ENCODE measurements at places on chromosomes 4 and X.

GRCh38 chr4:105088110-105088879 is 58.4 kb upstream of the TET2 start:
- DNase-seq, result peak; percentile 91

- DNase-seq, result peak; percentile 25
Observed at GRCh38 chr4:6272863-6273660, 3.4 kb downstream of the WFS1 start.

DNA sequence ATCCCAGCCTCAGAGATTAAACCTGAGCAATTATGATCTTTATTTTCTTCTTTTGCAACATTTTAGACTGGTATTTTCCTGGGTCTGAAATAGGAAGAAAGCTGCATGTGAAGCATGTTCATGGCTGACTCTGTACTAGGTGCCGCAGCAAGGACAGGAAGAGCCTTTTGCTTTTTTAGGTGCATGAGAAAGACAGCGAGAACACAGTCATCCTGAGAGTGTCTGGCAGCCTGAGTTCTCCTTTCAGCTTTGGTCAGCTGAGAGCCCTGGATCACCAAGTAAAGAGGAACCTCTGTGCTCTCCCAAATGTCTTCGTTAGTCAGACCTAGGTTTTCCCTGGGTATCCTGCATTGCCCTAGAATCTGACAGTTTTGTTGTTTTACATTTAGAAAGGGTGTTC is 29.8 kb downstream of the FAM149A start:
- DNase-seq, result no peak

GRCh38 chrX:13047759-13048158 is 3.3 kb upstream of the FAM9C start:
- DNase-seq, result no peak

DNA sequence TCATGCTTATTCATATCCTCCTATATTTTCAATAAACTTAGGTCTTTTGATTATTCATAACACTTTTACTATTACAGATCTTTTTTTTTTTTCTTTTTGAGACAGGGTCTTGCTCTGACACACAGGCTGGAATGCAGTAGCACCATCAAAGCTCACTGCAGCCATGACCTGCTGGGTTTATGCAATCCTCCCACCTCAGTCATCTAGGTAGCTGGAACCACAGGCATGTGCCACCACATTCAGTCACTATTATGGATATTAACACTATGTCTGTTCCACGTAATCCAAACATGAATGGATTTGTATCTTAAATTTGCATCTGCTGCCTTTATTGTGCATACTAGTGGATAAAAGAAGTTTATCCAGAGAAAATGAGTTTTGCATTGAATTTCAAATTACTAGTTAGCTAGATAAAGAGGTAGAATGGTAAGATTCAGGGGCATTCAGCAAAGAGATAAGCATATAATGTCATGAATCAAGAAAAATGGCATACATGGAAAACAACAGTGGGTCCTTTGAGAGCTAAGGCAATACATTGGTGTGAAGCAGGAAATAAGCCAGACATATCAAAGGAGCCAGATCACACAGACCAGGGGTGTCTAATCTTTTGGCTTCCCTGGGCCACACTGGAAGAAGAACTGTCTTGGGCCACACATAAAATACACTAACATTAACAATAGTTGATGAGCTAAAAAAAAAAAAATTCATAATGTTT is 13.9 kb downstream of the ANAPC10 start:
- DNase-seq, result no peak

- DNase-seq, result peak; percentile 21
Observed at GRCh38 chr4:128393101-128393704, 105.6 kb upstream of the PGRMC2 start.

GRCh38 chr4:147590249-147590920 is 26.8 kb upstream of the TMEM184C start:
- peak; percentile 43 for DNase-seq

All from stromal cell of bone marrow (primary cell).